ENCODE measurements at places on chromosomes 12 and 14.

GRCh38 chr14:74029136-74029535 is 10.0 kb downstream of the BBOF1 start:
- no peak for DNase-seq

- no peak for DNase-seq
These were observed 3.0 kb upstream of the KRT6A start for GRCh38 chr12:52496054-52496453.

DNA sequence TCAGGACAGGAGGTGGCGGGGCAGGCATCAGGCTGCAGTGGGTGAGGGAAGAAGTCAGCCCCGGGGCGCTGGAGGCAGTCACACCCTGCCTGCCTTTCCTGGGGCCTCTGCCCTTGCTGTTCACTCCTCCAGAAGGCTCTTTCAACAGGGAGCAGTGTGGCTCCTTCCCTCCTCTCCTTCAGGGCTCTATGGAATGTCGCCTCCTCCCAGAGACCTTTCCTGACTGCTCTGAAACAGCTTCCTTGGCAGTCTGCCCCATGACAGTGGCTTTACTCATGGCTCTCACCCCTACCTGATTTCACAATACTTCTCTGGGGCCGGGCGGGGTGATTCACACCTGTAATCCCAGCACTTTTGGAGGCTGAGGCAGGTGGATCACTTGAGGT is 7.1 kb downstream of the RHOF start:
- DNase-seq: no peak

DNA sequence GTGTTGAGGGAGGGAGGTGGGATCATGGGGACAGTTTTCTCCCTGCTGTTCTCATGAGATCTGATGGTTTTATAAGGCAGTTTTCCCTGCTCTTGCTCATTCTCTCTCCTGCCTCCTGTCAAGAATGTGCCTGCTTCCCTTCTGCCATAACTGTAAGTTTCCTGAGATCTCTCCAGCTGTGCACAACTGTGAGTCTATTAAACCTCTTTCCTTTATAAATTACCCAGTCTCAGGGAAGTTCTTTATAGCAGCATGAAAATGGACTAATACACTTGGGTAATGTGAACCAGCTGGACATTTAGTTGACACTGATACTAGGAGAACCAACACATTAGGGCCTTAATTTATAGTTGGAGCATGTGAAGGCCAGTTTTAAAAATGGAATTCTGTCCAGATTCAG is 12.4 kb upstream of the CCDC91 start:
- no peak for DNase-seq

- DNase-seq: no peak
These were observed 26.0 kb upstream of the VPS37B start for GRCh38 chr12:122921917-122922316.

DNA sequence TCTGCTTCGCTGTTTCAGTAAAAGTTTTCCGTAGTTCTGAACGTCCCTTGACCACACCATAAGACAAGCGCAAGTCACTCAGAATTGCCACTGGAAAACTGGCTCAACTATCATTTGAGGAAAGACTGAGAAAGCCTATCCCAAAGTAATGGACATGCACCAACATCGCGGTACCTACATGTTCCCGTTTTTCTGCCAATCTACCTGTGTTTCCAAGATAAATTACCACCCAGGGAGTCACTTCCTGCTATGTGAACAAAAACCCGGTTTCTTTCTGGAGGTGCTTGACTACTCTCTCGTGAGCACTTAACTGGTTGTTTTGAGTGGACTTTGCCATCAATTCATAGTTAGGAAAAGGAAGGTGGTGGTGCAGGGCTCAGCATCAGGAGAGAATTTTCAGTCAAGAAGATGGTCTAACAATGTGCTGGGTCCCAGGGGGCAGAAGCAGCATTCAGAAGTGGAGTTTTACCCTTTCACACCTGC is 1.4 kb downstream of the EGLN3 start:
- no peak for DNase-seq

- no peak for DNase-seq
These were observed 51.5 kb downstream of the FAR2 start for GRCh38 chr12:29200586-29200985.

DNA sequence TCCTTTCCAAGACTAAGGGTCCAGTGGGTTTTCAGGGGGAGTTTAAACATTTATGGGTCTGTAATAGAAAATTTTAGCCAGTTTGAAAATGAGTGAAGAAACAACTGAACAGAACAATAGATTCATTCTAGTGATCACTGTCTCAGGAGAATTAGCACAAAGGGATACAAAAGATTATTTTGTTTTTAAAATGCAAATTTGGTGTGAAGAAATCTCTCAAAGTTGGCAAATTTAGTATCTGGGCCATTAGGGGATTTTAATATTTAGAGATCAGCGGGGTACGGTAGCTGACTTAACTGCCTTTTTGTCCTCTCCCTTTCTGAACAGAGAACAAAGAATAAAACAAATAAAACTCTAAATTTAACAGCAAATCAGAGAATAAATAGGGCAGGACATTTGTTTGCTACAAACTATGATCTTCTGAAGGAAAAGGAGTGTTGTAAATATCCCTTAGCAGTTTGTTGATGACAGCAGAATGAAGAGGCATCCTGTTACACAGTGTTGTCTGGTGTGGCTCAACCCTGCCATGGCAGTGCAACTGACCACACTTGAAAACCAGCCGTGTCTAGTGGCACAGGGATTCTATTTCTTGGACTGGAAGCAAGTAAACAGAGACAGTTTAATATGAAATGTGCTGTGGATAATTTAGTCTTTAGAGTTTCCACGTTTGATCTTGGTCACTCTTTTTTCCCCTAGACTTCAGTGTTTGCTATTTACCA is 46.3 kb upstream of the LRTM2 start:
- no peak for DNase-seq

Data from stimulated activated CD4-positive, alpha-beta T cell treated with anti-CD3 and anti-CD28 coated beads, Interleukin-4, amount 100 ng/mL, for 48 hours (primary cell).